Prostate gland (tissue), 2 donors: ENCODE measurements at places on chromosomes 3 and 15.

DNA sequence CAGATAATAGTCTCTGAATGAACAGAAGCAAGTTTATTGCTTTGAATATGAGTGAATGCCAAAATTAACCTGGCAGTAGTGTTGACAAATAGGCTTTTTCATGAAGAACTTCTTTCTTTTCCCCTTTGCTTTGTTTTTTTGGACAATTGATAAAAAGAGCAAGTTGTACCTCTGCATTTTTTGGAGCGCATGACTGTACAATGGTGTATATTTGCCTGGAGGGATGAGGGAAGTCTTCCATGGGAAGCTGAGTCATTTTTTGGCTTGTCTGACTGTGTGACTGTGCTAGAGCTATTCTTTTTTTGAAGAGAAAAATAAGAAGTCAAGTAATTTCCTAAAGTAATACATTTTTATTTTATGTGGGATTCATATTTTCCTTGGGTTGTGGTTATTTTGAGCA, 186.9 kb downstream of the KLHL25 start:
- no peak overlapping the region for H3K4me3 ChIP-seq
- no peaks in the 10 kb centered on the region for H3K27me3 ChIP-seq
- no peaks in the 10 kb centered on the region for H3K36me3 ChIP-seq
- no peak overlapping the region for H3K27ac ChIP-seq
- no peaks in the 10 kb centered on the region for H3K4me1 ChIP-seq
- DNase-seq = no peak

DNA sequence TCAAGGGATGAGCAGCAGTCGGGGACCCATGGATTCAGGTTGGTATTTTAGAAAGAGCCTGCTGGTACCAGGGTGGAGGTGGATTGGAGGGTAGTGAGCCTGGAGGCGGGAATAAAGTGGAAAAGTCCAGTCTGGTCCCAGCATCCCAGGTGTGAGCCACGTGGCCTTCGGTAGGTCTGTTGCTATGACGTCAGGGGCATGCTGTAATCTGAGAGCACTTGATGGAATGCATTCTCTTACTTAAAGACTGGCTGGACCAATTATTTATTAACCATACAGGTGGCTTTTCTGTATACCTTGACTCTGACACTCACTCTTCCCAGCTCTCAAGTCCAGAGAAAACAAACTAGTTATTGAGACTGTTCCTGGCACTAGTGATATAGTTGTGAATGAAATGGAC, 389.9 kb upstream of the RGMA start:
- DNase-seq = no peak
- no peaks in the 10 kb centered on the region for H3K36me3 ChIP-seq
- H3K4me1 ChIP-seq = no peaks in the 10 kb centered on the region
- H3K27me3 ChIP-seq = no peaks in the 10 kb centered on the region
- no peak overlapping the region for H3K27ac ChIP-seq

- no peak overlapping the region for H3K4me3 ChIP-seq
- H3K36me3 ChIP-seq = no peaks in the 10 kb centered on the region
- H3K27me3 ChIP-seq = no peaks in the 10 kb centered on the region
- DNase-seq = no peak
- H3K4me1 ChIP-seq = no peaks in the 10 kb centered on the region
These were observed 388.2 kb upstream of the AGTR1 start for GRCh38 chr3:148309390-148310035.

DNA sequence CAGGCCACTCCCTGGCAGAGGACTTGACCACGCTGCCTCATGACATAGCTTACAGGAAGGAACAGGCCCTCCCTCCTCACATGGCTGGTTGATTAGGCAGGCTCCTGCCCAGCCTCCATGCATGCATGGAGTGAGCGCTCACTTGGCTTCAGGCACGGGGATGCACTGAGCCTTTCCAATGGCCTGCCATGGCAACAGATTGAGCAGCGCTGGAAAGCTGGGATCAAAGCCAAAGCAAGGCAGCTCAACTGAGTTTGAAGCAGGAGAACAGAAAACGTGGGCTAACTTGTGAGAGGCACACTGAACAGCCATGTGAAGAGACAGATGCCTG, 5.9 kb upstream of the GRAMD2A start:
- H3K36me3 ChIP-seq = peaks cover 39% of the 10 kb centered on the region
- peak overlapping the region; percentile 32 for H3K27ac ChIP-seq
- DNase-seq = peak; percentile 88
- no peak overlapping the region for H3K4me3 ChIP-seq
- H3K27me3 ChIP-seq = no peaks in the 10 kb centered on the region

DNA sequence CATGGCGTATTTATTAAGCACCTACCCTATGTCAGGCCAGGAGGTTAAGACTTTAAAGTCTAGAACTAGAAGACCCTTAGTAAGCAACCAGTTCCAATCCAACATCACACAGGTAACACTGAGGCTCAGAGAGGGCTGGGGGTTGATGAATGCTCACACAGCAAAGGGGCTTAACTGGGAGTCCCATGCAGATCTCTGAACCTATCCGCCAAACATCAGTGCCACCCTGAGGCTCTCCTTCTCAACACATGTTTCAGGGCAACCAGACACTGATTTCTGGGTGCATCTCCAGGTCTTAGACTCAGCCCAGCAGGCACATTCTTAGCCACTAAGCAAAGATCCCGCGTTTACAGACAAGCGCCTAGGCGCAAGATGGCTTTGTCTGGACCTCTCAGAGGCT, 92.0 kb upstream of the SLC6A11 start:
- no peak overlapping the region for H3K27ac ChIP-seq
- no peaks in the 10 kb centered on the region for H3K27me3 ChIP-seq
- no peak overlapping the region for H3K4me3 ChIP-seq
- no peak for DNase-seq
- no peaks in the 10 kb centered on the region for H3K36me3 ChIP-seq
- no peaks in the 10 kb centered on the region for H3K4me1 ChIP-seq

GRCh38 chr3:32160706-32161214, 54.3 kb downstream of the GPD1L start:
- no peaks in the 10 kb centered on the region for H3K27me3 ChIP-seq
- no peak overlapping the region for H3K27ac ChIP-seq
- H3K4me3 ChIP-seq = no peak overlapping the region
- H3K36me3 ChIP-seq = no peaks in the 10 kb centered on the region
- H3K4me1 ChIP-seq = no peaks in the 10 kb centered on the region

DNA sequence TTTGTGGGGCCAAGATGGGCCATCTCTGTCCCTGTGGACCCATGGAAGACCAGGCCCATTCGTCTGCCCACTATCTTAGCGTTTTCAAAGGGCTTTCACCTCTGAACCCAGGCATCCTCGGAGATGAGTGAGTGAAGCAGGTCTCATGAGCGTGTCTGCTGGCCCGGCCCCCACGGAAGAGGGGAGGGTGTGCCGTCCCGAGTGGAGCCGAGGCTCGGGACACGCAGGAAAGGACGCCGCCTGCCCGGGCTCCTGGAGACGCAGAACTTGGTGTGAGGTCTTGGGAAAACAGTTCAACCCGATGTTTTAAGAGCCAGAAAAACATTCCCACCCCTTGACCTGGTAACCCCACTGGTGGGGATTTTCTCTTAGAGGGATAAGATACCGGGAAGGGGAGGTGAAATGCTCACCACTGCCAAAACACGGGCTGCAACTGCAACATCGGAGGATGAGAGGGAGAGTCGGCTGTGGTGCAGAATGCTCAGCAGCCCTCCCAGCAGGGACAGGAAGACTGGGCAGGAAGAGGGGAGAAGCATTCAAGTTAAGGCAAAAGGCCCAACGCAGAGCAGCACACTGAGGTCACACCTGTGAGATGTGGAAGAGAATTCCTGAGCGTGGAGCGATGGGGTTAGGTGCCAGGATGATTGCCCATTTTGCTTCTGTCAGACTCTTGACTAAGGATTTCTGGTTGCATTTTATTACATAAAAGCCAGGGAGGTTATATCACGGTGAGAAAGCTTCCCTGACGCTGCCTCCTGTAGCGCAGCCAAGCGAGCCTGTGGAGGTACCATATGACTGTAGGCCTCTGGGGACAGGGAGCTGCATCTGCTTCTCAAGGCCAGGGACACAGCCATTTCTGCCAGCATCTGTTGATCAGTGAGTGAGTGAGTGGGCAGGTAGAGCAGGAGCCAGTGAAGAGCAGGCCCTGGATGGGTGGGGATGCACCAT, 14.1 kb upstream of the STAB1 start:
- peaks cover 47% of the 10 kb centered on the region for H3K36me3 ChIP-seq
- H3K27ac ChIP-seq = peak overlapping the region; percentile 56
- H3K4me3 ChIP-seq = no peak overlapping the region
- DNase-seq = no peak
- H3K27me3 ChIP-seq = no peaks in the 10 kb centered on the region

DNA sequence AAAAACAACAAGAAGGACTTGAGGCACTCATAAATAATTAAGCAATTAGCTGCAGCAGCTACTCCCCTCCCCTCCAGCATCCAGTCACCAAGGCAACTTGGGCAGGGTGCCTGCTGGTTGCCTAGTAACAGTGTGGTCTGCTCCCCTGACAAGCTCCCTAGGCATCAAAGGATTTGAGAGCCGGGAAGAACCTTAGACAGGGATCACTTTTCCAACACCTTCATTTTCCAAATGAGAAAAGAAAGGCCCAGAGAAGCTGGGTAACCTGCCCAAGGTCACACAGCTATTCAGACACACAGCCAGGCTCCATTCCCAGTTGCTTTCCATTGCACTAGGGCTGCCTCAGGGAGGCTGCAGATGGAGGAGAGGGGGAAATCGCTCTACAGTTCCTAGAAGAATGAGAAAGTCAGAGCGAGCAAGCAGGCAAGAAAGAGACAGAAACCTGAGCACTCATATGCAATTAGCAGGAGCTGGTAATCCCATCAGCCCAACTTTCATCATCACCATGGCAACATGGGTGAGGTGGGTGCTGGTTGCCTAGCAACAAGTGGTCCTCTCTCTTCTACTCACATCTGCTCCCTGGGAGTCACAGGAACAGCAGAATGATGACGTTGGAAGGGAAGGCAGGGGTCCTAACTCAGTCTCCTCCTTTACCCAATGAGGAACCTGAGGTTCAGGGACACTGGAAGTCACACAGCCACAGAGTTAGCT, 3.6 kb upstream of the EIF4E3 start:
- H3K27ac ChIP-seq = no peak overlapping the region
- H3K4me1 ChIP-seq = no peaks in the 10 kb centered on the region
- H3K27me3 ChIP-seq = no peaks in the 10 kb centered on the region
- no peak overlapping the region for H3K4me3 ChIP-seq

- no peak overlapping the region for H3K4me3 ChIP-seq
- no peak overlapping the region for H3K27ac ChIP-seq
- no peaks in the 10 kb centered on the region for H3K27me3 ChIP-seq
- H3K4me1 ChIP-seq = no peaks in the 10 kb centered on the region
These were observed 40.3 kb downstream of the COPS2 start for GRCh38 chr15:49115062-49115461.

GRCh38 chr3:4290272-4290893, 12.8 kb upstream of the SETMAR start:
- H3K4me3 ChIP-seq = no peak overlapping the region
- no peak overlapping the region for H3K27ac ChIP-seq
- DNase-seq = no peak
- H3K36me3 ChIP-seq = no peaks in the 10 kb centered on the region
- no peaks in the 10 kb centered on the region for H3K4me1 ChIP-seq

GRCh38 chr15:22907161-22907950, 68.9 kb downstream of the NIPA2 start:
- no peak for DNase-seq
- no peak overlapping the region for H3K27ac ChIP-seq
- no peaks in the 10 kb centered on the region for H3K27me3 ChIP-seq
- H3K4me1 ChIP-seq = no peaks in the 10 kb centered on the region

GRCh38 chr3:61699622-61700021, 138.3 kb downstream of the PTPRG start:
- no peaks in the 10 kb centered on the region for H3K27me3 ChIP-seq
- DNase-seq = no peak
- no peaks in the 10 kb centered on the region for H3K36me3 ChIP-seq
- H3K27ac ChIP-seq = no peak overlapping the region
- H3K4me3 ChIP-seq = no peak overlapping the region

DNA sequence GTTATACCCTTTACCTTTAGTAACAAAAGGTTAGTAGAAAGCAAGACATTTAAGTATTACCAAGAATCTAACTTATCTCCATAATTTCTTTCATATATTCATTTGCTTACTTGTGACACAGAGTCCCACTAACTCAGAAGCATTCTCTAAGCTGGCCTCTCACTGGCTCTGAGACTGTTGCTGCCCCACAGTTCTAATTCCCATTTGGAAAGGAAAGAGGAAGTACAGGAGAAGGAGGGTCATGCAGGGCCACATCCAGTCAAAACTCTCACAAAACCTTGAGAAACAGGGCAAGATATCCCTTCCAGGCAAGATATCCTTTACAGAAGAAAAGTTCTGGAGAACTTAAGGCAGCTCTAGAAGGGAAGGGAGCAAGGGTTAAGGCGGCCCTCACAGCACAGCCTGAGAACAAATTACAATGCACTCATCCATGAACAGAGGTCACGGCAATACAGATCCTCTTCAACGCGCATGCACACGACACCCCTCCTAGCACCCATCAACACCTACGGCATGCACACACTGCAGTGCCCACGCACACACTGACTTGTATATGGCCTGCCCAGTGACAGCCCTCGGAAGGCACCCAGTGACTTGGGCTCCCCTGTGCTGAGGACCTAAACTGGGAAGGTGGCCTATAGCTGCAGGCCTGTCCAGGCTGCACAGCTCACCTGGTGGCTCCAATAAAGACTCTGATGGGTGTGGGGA, 13.0 kb upstream of the MYO5C start:
- no peak for DNase-seq
- H3K4me1 ChIP-seq = no peaks in the 10 kb centered on the region
- no peaks in the 10 kb centered on the region for H3K36me3 ChIP-seq
- H3K27me3 ChIP-seq = no peaks in the 10 kb centered on the region
- no peak overlapping the region for H3K4me3 ChIP-seq

- no peak for DNase-seq
- no peaks in the 10 kb centered on the region for H3K36me3 ChIP-seq
- H3K4me3 ChIP-seq = no peak overlapping the region
- H3K27me3 ChIP-seq = no peaks in the 10 kb centered on the region
These were observed 138.9 kb upstream of the RORA start for GRCh38 chr15:61367953-61368352.

- no peaks in the 10 kb centered on the region for H3K36me3 ChIP-seq
- H3K27me3 ChIP-seq = no peaks in the 10 kb centered on the region
- DNase-seq = no peak
- no peak overlapping the region for H3K27ac ChIP-seq
- no peak overlapping the region for H3K4me3 ChIP-seq
These were observed 18.1 kb upstream of the DOCK3 start for GRCh38 chr3:50656417-50657195.

DNA sequence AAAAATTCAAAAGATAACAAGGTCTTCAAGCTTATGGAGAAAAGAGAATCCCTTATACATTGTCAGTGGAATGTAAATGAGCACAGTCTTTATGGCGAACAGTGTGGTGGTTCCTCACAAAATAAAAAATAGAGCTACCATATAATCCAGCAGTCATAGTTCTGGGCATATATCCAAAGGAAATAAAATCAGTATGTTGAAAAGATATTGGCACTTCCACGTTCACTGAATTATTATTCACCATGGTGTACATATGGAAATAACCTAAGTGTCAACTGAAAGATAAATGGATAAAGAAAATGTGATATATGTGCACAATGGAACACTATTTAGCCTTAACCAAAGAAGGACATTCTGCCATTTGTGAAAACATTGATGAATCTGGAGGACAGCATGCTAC, 1161.2 kb downstream of the ROBO2 start:
- no peak for DNase-seq
- H3K4me3 ChIP-seq = no peak overlapping the region
- H3K27ac ChIP-seq = no peak overlapping the region
- no peaks in the 10 kb centered on the region for H3K27me3 ChIP-seq
- no peaks in the 10 kb centered on the region for H3K36me3 ChIP-seq
- H3K4me1 ChIP-seq = no peaks in the 10 kb centered on the region
